Omental fat pad (tissue), 4 donors: ENCODE measurements at places on chromosomes 13 and 19. TPM values are rescaled to one million over a fixed set of nuclear protein-coding genes. Genes with fewer than 3 reads are reported as not detected.

The CGB1 gene
- not detected for total RNA-seq

The GNG7 gene
- 1.9 TPM for total RNA-seq

The CYP2S1 gene
- total RNA-seq = 6.5 TPM

The IGFL2 gene
- 1.5 TPM for total RNA-seq

The ZNF471 gene
- total RNA-seq = 6.0 TPM

The RFPL4A gene
- not detected for total RNA-seq

The PTPRH gene
- total RNA-seq = 3.1 TPM

The ZNF574 gene
- total RNA-seq = 12.8 TPM

The PCP2 gene
- total RNA-seq = not detected

The FFAR2 gene
- total RNA-seq = 0.75 TPM

The NANOS2 gene
- not detected for total RNA-seq

GRCh38 chr13:26255115-26255514 is 1.2 kb downstream of the CDK8 start:
- no peak for DNase-seq

DNA sequence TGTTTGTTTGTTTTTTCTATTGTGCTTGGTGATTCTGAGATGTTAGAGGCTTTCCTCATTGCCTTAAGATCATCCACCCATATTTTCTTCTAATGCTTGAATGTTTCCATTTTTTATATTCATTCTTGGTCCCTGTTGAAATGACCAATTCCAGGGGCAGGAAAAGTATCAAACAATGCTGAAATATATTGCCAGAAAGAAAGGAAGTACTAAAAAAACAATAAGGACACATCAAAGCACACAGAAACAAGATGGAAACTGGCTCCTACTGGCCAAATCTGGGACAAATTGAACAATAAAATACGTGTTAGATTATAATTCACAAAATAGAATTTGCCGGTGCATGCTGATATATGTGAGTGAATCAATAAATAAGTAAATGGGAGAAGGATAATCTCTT is 23.9 kb downstream of the ZDHHC20 start:
- no peak for DNase-seq

DNA sequence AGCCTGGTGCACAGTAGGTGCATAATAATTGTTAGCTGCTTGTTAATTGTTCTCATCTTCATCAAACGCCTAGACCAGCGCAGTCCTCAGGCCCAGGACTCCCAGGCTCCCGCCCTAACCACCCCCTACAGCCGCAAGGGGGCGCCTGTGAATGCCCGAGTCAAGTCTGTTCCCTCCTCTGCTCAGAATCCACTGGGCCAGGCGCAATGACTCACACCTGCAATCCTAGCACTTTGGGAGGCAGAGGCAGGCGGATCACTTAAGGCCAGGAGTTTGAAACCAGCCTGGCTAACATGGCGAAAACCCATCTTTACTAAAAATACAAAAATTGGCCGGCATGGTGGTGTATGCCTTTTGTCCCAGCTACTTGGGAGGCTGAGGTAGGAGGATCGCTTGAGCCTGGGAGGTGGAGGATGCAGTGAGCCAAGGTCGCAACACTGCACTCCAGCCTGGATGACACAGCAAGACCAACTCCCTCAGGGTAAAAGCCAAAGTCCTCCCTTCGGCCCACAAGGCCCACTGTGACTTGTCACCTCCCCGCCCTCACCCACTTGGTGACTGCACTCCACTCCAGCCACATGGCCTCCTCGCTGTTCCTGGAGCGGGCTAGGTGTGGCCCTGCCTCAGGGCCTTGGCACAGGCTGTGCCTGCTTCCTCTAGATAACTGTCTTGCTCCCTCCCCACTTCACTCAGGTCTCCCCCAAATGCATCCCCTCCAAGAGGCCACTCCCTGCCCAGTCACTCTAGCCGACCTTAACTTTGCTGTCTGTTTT is 9.1 kb downstream of the ZNF653 start:
- DNase-seq = peak; percentile 46

- DNase-seq = no peak
Observed at GRCh38 chr13:32428581-32429432, 877 bp upstream of the N4BP2L1 start.

- no peak for DNase-seq
Observed at GRCh38 chr19:13640611-13641010, 123.7 kb upstream of the MRI1 start.

DNA sequence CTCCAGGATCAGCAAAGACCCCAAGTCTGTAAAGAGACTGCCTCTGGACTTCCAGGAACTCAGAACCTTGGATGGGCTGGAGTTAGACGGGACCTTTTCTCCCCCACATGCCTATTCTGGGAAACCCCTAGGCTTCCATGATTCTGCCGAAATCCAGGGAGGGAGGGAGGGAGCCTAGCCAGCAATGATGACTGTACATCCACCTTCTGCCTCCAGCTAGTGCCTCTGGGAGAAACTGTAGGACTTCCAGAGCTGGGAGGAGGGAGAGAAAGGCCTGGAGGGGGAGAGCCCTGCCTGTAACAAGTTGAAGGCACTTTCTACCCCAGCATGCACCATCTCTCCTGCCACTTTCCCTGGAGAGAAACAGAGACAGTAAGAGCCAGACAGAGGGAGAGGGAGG is 6.0 kb upstream of the HAS1 start:
- DNase-seq = no peak

DNA sequence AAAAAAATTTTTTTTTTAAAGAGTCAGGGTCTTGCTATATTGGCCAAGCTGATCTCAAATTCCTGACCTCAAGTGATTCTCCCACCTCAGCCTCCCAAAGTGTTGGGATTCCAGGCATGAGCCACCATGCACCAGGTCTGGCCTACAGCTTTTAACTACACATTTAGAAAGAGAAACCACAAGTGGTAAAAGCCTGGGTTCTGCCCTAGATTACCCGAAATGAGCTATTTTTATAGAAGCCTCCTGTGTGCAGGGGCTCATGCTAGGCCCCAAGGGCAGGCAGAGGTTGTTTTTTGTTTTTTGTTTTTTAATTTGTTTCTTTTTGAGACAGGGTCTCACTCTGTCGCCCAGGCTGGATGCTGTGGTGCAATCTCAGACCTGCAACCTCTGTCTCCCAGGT is 14.0 kb upstream of the MYADM start:
- no peak for DNase-seq

- no peak for DNase-seq
Observed at GRCh38 chr19:49705919-49706318, 15.0 kb downstream of the CPT1C start.

GRCh38 chr13:71242201-71242600 is 624.8 kb downstream of the DACH1 start:
- DNase-seq = no peak

GRCh38 chr13:31394506-31394905 is 194.7 kb downstream of the B3GLCT start:
- DNase-seq = no peak

DNA sequence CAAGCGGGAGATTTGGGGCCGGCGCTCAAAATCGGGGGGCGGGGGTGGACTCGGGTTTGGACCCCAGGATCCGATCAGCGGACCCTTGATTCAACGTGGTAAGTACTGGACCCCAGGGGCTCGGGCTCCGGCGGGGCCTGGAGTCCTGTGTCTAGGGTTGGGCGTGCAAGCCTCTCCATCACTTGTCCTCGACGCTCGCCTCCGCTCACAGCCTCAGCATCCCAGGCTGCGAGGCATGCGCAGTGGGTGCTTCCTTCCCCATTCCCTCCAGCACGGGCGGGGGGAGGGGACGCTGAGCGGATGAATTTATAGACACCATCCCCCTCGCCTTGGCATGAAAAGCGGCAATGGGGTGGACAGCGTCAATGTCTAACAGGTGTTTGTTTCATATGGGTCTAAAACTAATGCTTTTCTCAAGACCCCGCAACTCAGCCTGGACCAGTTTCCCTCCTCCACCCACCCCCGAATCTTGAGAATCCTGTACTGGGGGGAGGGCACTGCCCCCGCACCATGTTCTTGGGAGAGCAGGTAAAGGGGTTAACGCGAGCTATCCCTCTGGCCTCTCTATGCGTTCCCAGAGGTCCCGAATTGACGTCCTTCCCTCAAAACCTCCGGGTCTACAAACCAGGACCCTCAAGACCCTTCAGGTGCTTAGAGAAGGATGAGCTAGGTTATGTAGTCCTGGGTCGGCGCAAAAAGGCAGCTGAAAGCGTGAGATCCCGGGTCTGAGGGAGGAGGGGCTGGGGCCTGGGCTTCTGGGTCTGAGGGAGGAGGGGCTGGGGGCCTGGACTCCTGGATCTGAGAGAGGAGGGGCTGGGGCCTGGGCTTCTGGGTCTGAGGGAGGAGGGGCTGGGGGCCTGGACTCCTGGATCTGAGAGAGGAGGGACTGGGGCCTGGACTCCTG is 579 bp downstream of the CPT1C start:
- no peak for DNase-seq

DNA sequence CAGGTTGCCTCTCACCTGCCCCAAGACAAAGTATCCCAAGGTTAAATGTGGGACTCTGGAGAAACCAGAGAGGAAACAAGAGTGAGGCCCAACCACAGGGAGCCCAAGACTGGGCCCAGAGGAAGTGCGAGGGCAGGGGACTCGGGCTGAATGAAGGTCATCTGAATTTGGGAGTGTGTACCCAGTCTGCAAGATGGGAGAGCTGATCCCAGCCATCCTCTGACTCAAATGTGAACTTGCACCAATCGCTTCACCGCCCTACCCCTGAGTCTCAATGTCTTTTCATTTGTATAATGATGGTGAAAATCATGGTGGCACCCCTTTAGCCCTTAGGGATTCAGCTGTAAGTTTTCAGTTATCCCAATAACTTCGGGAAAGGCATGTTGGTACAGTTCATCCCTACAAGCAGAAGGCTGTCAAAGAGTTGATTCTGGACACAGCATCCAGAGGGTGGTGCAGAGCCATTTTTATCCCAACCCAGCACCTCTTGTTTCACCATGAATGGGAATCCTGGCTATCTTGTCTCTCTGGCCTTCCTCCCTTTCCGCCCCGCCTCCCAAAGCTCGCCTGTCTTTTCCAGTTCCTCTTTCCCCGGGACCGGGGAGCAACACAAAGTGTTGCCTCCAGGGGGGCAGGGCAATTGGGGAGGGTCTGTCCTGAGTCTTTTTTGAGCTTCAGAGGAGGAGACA is 123.4 kb downstream of the NUFIP1 start:
- DNase-seq = no peak

DNA sequence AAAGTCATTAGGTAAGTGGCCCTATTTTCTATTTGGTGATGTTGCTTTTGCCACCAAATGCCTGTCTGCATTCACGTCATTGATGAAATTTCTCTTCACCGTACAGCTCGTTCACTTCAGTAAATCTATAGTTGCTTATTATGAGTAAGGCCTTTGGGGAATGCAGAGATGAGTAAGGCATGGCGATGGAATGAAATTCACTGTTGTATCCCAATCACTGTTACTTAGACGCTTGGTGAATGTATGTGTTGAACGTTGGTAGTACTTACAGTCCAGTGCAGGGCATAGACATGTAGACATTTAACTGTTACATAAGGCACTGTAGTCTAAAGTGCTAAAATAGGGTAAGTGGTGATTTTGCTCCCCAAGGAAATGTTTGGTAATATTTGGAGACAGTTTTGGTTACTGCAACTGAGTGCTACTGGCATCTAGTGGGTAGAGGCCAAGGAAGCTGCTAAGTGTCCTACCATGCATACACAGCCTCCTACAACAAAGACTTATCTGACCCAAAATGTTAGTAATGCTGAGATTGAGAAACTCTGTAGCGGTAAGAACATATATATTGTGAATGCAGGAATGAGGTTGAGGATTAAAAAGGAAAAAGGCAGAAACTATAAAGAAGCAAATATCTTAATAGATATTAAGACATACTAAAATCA is 5.8 kb downstream of the AKAP11 start:
- DNase-seq = no peak
